ENCODE measurements at places on chromosomes 7 and 10. TPM values are rescaled to one million over a fixed set of nuclear protein-coding genes. Genes with fewer than 3 reads are reported as not detected.

DNA sequence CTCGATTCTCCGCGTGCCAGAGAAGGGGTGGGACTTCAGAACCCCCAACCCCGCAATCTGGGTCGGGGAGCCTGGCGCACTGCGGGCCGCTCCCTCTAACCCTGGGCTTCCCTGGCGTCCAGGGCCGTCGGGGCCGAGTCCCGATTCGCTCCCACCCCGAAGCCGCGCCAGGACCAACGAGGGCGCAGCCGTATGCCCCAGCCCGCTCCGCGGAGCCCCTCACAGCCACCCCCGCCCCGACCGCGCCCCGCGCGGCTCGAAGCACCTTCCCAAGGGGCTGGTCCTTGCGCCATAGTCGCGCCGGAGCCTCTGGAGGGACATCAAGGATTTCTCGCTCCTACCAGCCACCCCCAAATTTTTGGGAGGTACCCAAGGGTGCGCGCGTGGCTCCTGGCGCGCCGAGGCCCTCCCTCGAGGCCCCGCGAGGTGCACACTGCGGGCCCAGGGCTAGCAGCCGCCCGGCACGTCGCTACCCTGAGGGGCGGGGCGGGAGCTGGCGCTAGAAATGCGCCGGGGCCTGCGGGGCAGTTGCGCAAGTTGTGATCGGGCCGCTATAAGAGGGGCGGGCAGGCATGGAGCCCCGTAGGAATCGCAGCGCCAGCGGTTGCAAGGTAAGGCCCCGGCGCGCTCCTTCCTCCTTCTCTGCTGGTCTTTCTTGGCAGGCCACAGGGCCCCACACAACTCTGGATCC lies at the start of gene LEP:
Gene LEP (plus strand): TSS at position 583 of the 691 bp plus-strand sequence. CDS start 10,741 bp downstream, outside the sequence.
- DNase-seq: no peak

GRCh38 chr7:25244254-25245033 lies 16.2 kb upstream of the NPVF start:
- no peak for DNase-seq

DNA sequence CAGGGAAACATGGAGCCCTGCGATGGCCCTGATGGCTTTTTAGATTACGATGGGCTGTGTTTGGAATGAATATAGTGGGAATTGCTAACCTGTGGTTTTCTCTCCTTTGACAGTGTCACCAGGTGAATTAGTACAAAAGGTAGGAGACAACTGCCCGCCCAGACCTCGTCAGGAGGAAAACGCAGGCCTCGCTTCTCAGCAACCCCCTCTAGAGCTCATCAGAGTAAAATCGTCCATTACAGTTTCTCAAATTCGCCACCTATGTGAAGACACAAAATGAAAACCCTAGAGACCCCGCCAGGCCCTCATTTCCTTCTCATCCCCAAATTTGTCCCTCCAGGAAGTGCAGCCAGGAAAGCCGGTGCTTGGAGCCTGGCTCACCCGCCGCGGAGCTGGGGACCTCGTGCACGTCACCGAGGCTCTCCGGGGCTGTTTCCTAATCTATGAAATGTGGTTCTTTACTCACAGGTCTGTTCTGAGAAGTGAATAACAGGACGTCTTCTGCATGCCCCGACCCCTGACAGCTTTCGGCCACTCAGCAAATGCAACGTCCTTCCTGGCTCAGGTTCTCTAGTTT lies 143.7 kb downstream of the VIPR2 start:
- no peak for DNase-seq

- no peak for DNase-seq
Measured at GRCh38 chr7:134947329-134947728, 39.0 kb upstream of the AGBL3 start.

The HIBADH gene
- 20.0 TPM for total RNA-seq

DNA sequence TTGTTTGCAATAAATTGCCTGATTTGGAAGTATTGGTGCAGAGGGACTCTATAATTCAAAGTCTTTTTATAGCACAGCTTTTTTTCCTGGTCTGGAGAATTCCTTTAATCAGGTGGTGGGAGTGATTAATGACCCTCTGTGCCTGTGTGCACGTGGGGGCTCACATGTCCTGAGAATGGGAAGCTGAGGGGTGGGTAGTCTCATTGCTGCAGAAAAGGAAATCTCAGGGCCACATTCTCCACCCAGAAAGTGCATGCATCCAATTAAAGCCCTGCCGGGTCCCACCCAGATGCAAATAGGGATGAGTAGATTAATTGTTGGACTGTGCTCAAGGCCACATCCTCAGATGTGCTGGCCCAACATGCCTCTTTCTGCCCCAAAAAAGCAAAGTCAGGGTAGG lies 324.7 kb downstream of the CXCL12 start:
- DNase-seq: no peak

DNA sequence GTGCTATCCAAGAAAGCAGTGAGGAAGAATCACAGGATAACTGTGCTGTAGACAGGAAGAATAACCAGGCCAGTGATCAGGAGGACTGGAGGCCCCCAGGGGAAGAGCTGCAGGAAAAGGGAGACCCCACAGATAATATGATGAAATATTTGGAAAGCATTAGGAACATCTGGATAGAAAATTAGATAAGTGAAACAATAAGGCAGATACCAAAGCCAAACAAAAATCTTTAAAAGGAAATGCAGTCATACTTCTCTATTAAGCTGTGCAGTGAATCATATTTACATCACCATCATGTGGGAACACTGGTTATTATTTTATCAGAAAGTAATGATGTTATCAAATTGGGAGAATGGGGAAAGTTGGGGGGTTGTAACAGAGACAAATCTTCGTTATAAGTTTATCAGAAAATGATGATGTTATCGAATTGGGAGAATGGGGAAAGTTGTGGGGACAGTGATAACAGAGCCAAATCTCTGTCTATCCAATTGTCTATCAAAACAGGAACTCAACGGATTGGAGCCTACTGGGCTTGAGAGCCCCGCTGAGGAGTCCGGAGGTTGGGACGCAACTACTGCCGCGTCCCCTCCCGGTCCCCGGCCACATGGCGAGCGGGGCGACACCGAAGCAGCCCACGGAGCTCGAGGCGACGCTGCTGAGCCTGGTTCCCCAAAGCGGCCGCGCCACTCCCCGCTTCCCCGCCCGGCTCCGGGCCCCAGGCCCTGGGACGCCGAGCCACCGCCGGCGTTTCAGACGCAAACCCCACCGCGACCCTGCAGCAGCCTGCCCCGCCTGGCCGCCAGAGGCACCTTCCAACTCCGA lies 14.0 kb upstream of the RALA start:
- DNase-seq: peak; percentile 24

DNA sequence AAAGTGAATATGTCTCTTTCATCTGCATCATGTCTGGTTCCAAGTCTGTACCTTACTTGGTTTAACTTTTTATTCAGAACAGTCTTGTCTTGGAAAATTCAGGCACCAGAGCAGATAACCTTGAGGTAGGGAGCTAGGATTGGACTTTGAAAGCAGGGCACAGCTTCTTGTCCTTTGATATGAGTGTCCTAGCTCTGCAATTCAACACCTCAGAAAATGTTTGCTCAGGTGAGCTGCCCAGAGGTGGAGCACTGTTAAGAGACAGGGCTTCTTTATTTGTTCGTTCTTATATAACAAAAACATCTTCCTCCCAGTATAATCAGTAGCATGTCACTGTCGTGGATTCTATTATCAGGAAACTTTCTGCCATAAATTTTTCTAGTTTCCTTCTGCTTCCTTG lies 118.3 kb downstream of the LRRC4 start:
- no peak for DNase-seq

The LIPF gene
- total RNA-seq: not detected

The SPDYE1 gene
- total RNA-seq: not detected

- no peak for DNase-seq
Measured at GRCh38 chr7:80960244-80960795, 41.5 kb upstream of the SEMA3C start.

The FGL2 gene
- 3.1 TPM for total RNA-seq

DNA sequence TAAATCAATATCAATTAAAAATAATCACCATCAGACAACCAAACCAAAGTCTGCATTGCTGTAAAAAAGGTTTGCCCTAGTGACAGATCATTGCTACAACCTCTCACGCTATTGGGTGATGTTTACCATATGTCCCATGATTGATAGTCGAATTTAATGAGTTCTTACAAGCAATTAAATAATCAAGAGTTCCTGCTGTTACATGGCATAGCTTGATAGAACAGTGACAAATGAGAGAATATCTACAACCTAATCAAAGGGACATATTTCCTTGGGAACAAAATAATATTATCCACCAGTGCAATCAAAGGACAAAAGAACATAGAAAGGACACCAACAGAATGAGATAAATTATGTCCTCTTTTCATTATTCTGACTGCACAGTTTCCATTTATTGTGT lies 387.4 kb downstream of the ETV1 start:
- DNase-seq: no peak

- DNase-seq: no peak
Measured at GRCh38 chr7:3957472-3958108, 656.5 kb downstream of the SDK1 start.

DNA sequence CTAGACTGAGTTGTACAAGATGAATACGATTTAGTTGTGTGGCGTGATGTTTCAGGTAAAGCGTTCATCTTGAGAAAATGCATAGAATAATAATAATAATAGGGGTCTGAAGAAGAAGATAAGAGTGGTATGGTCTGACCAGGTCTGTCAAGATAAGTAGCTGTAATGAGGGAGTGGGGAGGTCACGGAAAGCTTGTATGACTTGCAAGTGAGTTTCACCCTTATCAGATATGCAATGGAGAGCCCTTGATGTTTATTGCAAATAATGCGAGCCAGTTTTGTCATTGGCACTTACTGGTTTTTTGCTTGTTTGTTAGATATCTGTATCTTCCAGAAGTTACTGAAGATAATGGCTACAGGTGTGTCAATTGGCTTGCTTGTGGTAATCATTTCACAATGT lies 611.5 kb downstream of the CNTNAP2 start:
- DNase-seq: no peak

- no peak for DNase-seq
Measured at GRCh38 chr10:21402606-21403083, 122.8 kb downstream of the SKIDA1 start.

DNA sequence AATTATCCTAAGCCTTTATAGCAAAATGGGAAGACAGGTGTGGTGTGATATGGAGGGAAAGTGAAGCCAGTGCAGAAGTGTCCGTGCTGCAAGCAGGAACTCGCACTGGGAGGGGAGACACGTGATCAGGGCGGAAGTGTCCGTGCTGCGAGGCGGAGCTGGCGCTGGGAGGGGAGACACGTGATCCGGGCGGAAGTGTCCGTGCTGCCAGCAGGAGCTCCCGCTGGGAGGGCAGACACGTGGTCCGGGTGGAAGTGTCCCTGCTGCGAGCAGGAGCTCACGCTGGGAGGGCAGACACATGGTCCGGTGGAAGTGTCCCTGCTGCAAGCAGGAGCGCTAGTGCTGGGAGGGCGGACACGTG lies 40.5 kb upstream of the PRKAR1B start:
- no peak for DNase-seq

The ABCB4 gene
- 0.13 TPM for total RNA-seq

- DNase-seq: no peak
Measured at GRCh38 chr7:43232366-43232765, 119.9 kb downstream of the HECW1 start.

- DNase-seq: no peak
Measured at GRCh38 chr10:67801118-67801517, 36.9 kb downstream of the DNAJC12 start.

DNA sequence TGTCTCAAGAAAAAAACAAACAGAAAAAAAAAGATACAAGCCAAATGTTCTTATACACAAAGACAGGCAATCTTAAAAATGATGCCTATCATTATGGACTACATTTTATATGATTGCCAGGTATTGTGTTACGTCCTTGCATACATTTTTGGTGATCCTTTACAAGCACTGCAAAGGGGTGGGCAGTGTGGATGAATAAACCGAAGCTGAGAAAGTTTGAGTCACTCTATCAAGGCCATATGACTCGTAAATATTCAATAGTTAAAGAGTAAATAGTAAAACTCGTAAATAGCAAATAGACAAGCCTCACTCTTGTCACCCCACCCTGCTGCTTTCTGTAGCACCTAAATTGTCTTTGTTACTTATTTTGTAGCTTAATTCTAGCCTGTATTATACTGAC lies 326.2 kb downstream of the FRMD4A start:
- DNase-seq: no peak

DNA sequence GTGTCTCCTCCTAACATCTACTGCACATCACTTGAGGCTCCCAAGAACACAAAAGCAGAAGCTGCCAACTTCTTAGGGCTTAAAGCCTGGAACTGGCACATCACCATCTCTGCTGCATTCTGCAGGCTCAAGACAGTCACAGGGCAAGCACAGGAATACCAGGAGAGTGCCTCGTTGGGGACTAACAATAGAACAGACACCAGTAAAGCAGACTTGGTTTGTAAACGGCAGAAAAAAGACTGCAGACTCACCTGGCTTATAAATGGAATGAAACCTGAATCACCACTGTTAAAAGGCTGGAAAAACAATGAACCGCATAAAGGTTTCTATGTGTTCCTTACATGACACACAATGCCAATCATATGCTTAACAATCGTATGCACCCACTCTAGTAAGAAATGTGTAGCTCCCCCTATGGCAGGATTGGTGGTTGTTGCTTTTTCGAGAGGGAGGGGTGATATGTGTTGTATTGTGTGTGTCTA lies 12.8 kb downstream of the RHEB start:
- no peak for DNase-seq

- no peak for DNase-seq
Measured at GRCh38 chr10:8137272-8137681, 82.8 kb downstream of the GATA3 start.

The AVPI1 gene
- total RNA-seq: 2.3 TPM

- no peak for DNase-seq
Measured at GRCh38 chr7:64874114-64874513, 29.0 kb upstream of the ZNF273 start.

- DNase-seq: no peak
Measured at GRCh38 chr7:94436700-94437099, 42.0 kb downstream of the COL1A2 start.
